Right ventricle myocardium superior (tissue), 1 donor: ENCODE measurements at places on chromosomes 2 and 18.

- no peak for DNase-seq
Observed at GRCh38 chr2:85410584-85411404, 628 bp upstream of the CAPG start.

- DNase-seq: no peak
Observed at GRCh38 chr2:33047939-33048338, 101.2 kb downstream of the LTBP1 start.

GRCh38 chr18:57441071-57441794 is 6.1 kb downstream of the ONECUT2 start:
- DNase-seq: no peak

DNA sequence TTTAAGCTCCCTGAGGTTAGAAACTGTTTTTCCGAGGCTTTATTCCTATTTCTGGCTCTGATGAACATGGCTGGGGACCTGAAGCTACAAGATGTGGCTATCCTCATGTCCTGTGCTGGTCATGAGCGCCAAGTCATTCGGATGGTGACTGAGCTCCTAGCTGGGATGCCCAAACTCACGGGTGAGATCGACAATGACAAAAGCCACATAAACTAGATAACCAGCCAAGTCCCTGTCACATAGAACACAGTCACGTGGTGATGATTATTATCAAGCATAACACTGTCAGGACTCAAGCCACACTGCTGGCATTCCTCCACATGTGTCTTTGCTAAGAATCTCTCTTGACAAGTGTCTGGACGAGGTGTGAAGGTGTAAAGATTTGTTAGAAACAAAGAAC is 274.9 kb downstream of the CLIP4 start:
- DNase-seq: no peak

DNA sequence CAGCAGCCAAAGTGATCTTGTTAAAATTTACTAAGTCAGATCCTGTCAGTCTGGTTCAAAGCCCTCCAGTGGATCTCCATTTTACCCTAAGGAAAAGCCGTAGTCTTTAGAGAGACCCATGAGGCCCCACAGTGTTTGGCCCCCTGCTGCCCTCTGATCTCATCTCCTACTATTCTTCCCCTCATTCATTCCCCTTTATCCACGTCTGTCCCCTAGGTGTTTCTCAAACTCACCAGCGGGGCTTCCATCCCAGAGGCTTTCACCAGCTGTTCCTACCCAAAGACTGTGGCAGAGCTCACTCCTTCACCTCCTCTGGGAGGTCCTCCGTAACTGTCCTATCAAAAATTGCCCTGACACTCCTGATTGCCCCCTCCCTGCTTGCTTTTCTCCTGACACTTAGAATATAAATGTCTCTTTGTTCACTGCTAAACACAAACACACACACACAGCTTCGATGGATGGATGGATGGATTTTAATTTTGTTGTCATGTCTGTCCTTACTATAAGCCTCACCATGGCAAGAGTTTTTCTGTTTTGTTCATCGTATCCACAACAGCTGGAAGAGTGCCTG is 26.1 kb downstream of the LIMS1 start:
- no peak for DNase-seq

- DNase-seq: no peak
Observed at GRCh38 chr18:2840521-2840920, 6.3 kb upstream of the EMILIN2 start.

GRCh38 chr2:209806318-209806717 is 34.7 kb downstream of the UNC80 start:
- no peak for DNase-seq

DNA sequence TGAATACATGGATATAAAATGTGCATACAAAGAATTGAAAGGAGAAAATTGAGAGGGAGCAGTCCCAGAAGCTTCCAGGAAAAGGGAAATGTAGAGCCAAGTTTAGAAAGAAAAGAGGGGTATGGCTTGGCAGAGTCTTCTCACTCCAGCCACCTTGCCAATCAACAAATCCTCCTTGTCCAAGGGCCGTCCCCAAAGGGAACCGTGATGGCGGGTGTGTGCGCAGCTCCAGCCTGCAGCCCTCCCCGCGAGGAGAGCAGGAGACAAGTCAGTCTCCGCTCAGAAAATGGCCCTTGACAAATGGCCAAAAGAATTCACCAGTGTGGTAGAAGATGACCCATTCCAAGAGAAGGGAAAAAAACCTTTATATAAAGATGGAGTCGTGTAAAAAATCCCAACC is 448.3 kb upstream of the POU3F3 start:
- no peak for DNase-seq

DNA sequence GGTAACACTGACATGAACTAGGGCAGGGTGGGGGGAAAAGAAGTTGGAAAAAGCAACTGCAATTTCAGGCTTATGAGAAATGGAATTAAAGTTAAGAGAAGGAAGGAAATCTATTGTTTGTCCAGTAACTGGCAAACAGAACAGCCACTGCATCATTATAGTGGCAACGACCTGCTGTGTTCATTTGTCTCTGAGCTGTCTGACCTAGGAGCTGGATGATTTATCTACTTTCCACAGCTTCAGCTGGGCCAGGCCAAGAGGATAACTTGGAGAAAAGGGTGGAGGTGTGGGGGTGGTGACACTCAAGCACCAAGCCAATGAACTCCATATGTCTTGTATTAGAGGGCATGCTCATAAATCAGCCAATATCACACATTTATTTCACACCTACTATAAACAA is 291.5 kb upstream of the KLHL29 start:
- DNase-seq: no peak

GRCh38 chr2:201448701-201449100 is 2.6 kb downstream of the TRAK2 start:
- DNase-seq: no peak

GRCh38 chr18:25042641-25043051 is 309.3 kb downstream of the ZNF521 start:
- no peak for DNase-seq

DNA sequence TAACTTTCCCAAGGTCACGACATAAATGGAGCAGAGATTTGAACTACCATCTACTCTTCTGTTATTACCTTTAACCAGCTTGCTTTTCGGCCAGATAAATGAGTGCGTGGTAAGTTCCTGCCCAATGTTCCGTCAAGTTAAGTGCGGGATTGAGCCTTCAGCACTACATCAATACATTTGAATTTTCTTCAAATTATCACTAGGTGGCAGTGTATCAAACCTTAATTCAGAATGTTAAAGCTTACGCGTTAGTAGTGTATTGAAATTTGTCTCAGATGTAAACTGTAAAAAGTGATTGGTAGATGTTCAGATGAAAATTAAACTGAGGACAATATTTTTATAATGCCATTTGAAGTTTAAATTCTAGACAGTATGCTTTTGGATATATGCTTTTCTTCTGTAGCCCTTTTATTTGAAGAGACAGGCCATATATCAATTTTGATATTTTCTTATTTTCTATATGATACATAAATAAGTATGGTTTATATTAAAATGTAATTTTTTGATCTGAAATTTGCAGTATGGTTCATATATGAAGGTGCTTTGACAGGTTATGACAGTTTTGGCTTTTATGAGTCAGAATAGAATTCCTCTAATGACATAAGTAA is 681.3 kb downstream of the ADCYAP1 start:
- no peak for DNase-seq

- no peak for DNase-seq
Observed at GRCh38 chr2:85444629-85445172, 26.2 kb downstream of the SH2D6 start.

DNA sequence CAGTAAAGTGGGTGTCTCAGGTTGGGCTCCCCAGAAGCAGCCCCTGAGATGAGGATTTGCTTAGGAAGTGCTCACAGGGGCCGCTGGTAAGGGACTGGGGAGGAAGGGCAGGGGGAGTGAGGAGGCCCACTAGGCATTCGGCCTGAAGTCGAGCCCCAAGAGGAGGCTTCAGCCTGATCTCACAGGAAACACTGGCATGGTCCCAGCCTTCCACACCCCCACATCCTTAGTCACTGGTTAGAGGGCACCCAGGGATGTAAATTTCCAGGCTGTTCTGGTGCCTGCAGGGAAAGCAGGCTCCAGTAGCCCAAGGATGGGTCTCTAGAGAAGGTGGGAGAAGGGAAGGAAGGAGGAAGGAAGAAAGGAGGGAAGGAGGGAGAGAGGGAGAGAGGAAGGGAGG is 22.4 kb upstream of the KCNK3 start:
- DNase-seq: no peak

DNA sequence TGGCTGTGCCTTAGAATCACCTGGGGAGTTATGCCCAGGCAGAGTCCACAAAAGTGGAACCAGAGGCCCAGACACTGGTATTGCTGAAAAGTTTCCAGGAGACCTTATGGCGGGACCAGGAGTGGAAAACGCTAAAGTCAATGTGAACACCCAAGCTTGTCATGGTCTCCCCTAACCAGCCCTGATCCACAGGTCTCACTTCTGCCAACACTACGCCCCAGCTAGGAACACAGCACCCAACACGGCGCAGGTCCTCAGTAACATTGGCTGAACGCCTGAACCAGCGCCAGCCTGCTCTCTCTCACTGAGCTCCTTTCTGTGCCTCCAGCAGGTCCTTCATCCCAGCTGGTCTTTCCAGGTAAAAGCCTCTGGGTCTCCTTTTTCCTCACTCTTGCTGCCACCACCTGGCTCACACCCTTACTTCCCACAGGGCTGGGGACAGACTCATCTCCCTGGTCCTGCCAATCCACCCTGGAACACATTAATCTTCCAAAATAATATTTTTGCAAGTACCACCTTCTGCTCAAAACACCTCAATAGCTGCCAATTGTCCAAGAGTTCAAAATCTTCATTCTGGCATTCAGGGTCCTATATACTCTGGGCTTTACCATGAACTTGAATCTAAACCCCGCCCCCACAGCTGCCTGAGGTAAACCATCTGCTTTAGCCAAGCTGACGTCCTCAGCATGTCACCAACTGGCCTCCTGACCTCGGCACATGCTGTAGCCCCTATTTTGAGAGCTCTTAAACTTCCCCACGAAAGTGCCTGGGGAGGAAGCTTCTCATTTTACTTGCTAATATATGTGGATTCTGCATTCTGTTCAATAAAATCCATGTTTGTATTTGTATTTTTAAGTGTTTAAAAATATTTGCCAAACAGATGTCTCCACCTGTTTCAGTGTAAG is 34.6 kb downstream of the ADCY3 start:
- DNase-seq: no peak

DNA sequence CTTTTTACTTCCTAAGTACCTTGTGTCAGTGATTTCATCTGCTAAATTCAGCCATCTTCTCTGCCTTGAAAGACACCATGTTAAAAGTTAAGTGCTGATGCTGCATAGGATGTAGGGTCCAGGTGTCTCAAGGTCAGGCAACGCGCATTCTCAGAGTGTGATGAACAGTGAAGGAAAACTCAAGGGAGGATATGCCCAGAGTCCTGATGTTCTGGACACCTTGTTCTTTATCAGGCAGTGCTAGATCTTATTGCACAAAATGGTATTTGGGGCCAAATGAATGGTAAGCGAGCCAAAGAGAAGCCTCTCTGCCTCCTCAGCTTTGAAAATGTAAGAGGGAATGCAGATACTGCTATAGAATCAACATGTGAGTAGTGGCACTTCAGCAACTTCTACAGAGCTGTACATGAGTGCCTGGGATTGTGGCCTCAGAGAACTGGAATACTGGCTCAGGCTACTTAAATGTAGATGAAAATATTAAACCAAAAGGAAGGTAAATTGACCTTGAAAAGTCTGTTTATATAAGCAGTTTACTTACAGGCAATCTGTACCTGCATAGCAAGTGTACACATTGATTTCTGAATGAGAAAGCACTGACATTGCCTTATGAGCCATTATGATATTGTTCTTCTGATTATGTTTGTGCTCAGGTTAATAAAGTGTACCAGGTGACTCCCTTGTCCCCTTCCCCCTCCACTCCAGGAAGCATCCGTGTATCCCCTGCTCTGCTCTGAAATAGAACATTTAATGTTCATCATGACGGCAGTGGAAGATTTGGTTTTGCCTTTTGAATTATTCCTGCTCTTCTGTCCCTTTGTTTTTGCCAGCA is 86.7 kb upstream of the RANBP2 start:
- DNase-seq: no peak

DNA sequence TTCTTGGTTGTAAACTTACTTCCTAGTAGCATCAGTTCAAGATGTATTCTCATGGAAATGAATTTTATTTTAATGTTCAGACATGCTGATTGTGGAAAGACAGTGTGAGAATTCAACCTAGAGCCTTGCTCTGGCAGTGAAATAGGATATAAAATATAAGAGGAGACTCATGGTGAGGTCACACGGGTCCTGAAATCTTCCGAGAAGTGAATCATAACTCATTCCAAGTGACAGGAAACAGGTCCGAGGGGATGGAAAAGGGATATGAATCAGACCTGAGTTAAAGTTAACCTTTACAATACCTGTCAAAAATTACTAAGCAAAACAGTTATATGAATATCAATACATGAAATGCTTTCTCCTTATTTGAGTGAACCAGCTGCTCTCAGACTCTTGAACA is 185.2 kb upstream of the LRRTM1 start:
- DNase-seq: no peak

GRCh38 chr18:66110607-66111006 is 359.8 kb downstream of the CDH7 start:
- DNase-seq: no peak

DNA sequence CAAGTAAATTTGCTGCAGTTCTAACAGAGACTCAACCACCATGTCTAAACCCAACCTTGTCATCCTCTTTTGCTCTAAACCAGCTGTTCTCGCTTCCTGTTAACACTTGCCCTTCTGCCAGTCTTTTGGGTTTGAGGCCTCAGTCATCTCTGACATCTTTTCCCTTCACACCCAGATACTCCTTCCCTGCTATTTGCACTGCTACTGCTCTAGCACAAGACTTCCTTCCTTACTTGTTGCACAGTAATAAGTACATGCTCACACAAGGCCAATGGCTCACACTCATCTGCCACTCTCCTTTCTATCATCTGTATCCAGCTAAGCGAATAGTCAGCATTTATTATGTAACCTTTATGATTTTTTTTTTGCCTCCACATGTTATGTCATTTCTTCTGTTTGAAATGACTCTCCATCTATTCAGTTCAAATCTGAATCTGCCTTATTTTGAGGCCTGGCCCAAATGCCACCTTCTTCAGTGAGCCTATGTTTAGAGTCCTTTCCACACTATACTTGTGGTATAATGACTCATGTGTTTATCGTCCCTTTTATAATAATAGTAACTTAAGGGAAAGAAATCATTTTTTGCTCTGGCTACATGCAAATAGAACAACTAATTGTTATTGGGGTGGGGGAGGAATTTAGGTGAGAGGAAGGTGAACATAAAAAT is 22.5 kb upstream of the CDKL4 start:
- DNase-seq: no peak

DNA sequence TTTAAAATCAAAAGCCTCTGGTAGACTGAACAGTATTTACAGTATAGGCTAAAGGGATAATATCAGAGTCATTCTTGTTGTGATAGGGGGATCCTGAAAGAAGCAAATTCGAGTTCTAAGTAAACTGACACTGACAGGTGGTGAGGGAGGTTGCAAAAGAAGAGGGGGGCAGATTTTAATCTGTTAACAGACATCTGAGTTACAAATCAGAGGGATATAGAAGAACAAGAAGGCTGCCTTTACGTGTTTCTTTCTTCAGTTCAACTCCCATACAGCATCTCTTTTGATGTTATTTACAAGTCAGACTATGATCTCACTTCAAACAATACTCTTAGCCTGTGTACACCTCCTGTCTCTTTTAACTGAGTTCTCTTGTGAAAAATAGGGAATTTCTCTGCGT is 16.3 kb upstream of the ITGA4 start:
- no peak for DNase-seq

GRCh38 chr2:176107731-176108181 is 676 bp downstream of the HOXD11 start:
- DNase-seq: no peak
